NB4 (cell line): ENCODE measurements at places on chromosomes 3 and 15.

DNA sequence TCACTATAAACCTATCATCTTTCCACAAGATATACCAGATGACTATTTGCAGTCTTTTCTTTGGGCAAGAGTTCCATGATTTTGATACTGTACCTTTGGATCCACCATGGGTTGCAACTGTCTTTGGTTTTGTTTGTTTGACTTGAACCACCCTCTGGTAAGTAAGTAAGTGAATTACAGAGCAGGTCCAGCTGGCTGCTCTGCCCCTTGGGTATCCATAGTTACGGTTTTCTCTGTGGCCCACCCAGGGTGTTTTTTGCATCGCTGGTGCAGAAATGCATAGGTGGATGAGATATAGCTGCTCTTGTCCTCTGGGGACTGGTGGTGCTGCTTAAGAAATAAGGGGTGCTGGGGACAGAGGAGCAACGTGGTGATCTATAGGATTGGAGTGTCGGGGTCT is 33.8 kb downstream of the CHDH start:
- DNase-seq = no peak

DNA sequence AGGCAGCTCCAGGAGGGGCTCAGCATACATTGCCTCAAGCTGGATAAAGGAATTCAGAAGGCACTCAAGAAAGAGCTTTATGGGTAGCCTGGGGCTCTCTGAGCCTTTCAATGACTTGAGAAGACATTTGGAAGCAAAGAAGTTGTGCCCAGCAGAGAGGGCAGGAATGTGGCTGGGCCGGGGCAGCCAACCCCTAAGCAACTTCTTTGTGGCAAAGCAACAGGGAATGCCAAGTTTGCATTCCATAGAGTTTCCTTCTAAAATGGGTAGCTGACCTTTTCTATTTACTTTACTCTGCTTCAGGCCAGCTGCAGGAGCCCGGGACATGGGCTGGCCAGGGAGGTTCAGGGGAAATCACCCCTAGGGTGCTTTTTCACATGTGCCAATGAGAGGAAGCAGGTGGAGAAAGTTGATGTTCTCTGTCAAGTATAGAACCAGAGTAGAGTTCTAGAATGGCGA is 45.6 kb downstream of the CCDC12 start:
- no peak for DNase-seq

- no peak for DNase-seq
Measured at GRCh38 chr15:22780267-22780666, 6.2 kb upstream of the NIPA1 start.

DNA sequence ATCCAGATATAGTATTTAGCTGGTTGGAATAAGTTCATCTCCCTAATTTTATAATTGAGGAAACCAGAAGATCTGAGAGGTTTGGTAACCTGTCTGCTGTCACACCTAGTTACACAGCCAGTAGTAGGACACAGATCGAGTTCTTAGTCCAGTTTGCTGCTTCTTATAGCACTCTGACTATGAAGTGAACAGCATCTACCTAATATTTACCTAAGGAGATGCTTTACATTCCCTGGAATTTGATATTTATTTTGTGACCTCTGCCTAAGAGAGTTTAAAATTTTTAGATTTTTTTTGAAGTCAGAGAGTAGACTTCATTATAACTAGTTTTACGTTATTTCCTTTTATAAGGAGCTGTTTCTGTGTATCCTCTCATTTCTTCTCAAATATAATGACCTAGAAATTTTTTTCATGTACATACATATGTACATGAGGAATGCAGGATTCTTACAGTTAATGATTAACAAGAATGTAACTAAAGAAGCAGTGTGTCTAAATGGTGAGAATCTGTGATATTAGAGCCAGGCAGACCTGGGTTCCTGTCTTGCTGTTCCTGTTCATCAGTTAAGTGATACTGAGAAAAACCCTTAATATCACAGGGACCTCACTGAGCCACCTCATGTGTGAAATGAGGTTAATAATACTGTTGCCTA is 4.3 kb downstream of the ARHGEF26 start:
- DNase-seq = no peak

- DNase-seq = no peak
Measured at GRCh38 chr3:177811835-177812234, 614.6 kb upstream of the TBL1XR1 start.

DNA sequence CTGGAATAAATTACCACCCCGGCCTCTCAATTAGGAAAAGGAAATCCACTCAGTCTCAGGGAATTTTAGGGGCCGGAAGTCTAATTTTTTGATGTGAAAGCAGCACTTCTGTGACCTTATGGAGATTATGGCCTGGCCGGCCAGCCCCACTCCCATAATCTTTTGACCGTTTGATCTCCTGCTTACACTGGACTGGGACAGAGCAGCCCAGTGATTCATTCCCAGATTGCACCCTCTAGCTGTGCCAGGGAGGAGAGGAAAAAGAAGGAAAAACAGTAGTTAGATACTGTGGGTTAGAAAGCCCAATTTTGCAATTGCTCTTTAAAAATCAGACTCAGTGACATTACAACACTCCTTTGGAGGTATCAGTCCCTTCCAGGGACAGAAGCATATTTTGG is 32.4 kb downstream of the GJD2 start:
- no peak for DNase-seq
